Posterior vena cava (tissue), 2 donors: ENCODE measurements at places on chromosomes 7 and 10.

DNA sequence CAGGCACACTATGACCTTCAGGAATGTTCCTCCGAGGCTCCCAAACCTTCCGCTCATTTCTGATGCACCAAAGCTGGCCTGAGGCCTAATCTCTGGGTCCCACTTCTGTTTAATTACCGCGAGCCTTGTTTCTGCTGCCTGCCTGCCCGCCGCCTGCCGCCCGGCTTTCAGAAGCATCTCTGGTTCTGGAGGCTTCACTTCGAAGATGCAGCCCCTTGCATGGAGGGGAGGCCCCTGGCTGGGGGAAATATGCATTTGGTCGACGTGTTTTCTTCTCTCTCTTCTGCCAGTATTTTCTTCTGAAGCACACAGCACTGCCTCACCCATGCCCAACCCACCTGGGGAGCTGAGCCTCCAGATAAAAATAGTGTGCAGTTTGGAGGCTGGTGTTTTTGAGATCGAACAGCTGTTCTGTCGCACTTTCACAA is 166.9 kb downstream of the PAXIP1 start:
- DNase-seq: no peak

DNA sequence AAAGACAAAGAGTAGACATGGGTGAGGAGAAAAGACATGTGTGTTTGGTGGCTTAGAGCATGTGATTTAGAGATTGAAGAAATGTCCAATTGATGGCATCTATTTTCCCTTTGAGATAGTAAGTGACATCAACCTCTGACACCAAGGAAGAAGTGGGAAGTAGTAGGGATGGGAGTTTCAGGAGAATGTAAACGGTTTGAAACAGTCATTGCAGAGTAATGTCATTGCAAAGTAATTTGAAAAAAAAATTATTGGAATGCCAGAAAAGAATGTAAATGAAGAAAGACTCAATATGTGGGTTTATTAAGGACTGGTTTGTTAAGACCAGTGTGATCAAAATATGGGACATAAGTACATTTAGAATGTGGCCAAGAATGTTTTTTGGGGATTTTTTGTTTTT is 26.6 kb downstream of the GNG11 start:
- DNase-seq: no peak

- no peak for DNase-seq
These were observed 75.8 kb upstream of the BMPER start for GRCh38 chr7:33829536-33829935.

- DNase-seq: peak; percentile 66
These were observed 35.0 kb downstream of the ELFN1 start for GRCh38 chr7:1704811-1705738.

- DNase-seq: no peak
These were observed 11.1 kb downstream of the MSRB2 start for GRCh38 chr10:23106331-23107072.

DNA sequence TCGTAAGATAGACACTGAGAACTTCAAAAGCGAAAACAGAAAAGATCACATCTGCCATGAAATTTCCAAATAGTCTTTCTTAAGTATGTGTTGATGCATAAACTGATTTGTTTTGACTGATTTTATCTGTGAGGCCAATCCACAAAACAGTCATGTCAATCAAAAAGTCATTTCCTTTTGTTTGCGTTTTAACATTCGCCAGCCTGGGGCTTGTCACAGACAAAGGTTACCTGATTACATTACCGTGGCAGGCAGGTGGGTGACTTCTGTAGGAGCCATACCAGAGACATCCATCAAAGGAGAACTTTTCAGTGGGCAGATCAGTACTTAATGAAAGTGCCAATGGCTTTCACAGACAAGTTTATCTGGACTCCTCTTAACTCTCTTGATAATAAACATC is 45.5 kb upstream of the BET1 start:
- no peak for DNase-seq

DNA sequence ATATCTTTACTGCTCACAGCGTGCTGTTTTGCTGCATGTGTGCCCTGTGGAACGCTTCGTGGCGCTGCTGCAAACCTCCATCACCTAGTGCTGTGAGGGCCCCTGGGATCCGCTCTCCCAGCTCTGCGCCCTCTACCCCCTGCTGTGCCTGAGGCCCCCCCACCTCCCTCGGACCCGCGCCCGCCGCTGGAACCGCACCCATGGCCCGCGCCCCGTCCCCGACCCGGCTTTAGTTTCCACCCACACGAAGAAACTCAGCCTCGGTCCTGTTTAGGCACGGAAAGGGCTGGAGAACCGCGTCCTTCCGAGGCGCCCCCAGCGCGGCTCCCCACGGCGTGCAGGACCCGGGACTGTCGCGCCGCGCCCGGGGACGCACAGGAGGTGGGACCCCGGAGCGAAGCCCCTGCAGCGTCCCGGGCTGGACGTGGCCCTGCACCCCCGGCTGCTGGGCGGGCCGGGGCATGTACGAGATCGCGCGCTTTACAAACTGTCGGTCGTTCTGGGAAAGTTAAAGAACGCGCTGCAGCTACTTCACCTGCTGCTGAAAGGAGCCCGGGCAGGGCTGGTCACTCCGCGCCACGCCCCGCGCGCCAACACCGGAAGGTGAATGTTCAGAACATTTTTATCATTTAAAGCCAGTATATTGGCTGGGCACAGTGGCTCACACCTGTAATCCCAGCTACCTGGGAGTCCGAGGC is 54.3 kb downstream of the BMS1 start:
- DNase-seq: no peak

- no peak for DNase-seq
These were observed 1.9 kb downstream of the PIK3AP1 start for GRCh38 chr10:96718304-96718990.
